ENCODE measurements at places on chromosomes 2 and 18.
A peak's percentile ranks its signal among the peaks of the same experiment; 100 is the strongest.

GRCh38 chr18:41371156-41372045 lies 583.6 kb upstream of the PIK3C3 start:
- DNase-seq, result no peak

DNA sequence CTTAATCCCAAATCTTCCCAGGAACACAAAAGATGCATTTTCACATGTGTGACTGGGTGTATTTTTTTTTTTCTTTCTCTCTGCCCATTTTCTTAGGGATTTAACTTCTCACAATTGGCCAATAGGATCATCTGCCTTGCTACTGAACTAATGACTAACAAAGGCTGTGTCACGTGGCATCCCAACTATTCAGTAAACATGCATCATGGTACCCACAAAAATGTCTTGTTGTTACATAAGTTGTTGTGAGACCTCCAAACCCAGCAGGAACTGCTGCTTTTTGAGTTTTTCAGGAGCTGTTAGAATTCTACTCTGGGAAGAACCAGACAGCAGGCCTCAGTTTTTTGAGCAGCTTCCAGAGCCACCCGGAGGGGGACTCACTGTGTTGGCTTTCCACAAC lies 31.9 kb downstream of the GAD1 start:
- no peak for DNase-seq

GRCh38 chr2:170579511-170579910 lies 135.6 kb upstream of the SP5 start:
- no peak for DNase-seq

DNA sequence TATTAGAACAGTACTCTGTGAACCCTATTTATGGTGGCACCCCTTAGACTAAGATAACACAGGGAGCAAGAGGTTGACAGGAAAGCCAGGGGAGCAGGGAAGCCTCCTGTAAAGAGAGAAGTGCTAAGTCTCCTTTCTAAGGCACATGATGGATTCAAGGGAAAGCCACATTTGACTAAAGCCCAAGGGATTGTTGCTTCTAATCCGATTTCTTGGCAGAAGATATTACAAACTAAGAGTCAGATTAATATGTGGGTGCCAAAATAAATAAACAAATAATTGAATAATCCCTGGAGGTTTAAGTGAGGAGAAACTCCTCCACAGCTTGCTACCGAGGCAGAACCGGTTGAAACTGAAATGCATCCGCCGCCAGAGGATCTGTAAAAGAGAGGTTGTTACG lies 333.2 kb downstream of the SOX11 start:
- no peak for DNase-seq

GRCh38 chr2:144914113-144914512 lies 394.2 kb upstream of the ZEB2 start:
- no peak for DNase-seq

GRCh38 chr2:177272765-177273164 lies 8.2 kb upstream of the NFE2L2 start:
- DNase-seq, result no peak

DNA sequence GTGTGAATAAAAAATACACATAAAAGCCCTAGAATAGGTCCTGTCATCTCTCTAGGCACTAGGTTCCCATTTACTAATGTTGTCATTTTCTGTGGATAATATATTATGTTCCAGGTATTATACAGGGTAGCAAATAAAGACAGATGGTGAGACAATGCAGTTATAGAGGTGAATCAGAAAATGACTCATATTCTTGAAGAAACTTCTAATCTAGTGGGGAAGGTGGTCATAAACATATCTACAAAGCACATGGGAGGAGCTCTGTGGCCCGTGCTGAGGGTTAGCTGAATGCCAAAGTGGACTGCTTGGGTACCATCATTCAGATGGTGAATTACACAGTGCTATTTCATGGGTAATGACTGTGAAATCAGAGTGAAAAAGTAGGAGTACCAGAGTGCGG lies 700.9 kb downstream of the ERBB4 start:
- DNase-seq, result no peak

- no peak for DNase-seq
These were observed 59.0 kb downstream of the CCDC68 start for GRCh38 chr18:54900290-54900689.

DNA sequence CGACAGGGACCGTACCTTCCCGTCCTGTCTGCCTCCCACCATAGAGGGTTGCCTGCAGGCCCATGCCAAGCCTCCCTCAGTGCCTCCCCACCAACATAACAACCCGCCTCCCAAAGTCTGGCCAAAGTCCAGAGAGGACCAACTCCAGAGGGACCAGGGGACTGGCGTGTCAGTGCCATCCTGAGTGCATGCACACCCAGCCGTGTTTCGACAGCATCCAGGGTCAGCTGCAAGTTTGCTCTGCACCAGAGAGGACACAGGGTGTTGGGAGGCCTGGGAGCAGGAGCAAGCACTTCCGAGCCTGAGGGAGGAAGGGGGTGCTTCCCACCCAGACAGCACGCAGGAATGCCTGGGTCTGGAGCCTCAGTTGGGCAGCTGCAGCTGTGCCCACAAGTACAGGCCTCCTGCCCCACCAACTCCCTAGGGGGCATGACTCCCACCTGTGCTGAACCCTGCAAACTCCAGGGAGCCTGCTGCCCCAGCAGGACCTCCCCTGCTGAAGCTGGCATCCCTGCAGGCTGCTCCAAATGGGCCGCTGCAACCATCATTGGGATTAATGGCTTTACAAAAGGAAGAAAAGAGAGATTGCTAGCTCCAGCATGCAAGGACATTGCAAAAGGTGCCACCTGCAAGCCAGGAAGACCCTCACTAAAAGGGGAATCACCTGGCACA lies 618.1 kb upstream of the FSHR start:
- DNase-seq, result no peak

GRCh38 chr2:168076731-168077130 lies 170.7 kb downstream of the STK39 start:
- no peak for DNase-seq

- DNase-seq, result no peak
These were observed 159.8 kb downstream of the SUCLG1 start for GRCh38 chr2:84299211-84299775.

GRCh38 chr18:73992242-73993022 lies 155.2 kb downstream of the FBXO15 start:
- no peak for DNase-seq

- DNase-seq, result no peak
These were observed 8.1 kb upstream of the ERFE start for GRCh38 chr2:238150686-238151085.

- no peak for DNase-seq
These were observed 335.3 kb downstream of the DLGAP1 start for GRCh38 chr18:4119813-4120212.

DNA sequence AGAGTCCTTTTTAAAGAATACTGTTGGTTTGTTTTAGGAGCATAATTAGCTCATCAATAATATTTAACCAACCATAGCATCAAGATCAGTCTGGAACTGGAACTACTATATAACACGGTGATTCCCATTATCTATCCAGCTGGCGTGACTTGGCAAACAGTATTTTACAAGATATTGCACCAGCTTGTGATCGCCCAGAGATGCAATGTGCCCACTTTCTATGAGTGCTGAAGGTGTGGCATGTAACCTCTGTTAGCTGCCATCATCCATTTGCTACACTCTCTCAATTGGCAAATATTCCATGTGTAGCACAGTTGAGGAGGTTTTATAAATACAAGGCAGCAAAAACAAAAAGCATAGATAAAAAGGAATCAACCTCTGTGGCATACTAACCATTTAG lies 64.9 kb downstream of the FIGN start:
- no peak for DNase-seq

GRCh38 chr2:58064086-58064485 lies 17.5 kb downstream of the VRK2 start:
- DNase-seq, result no peak

DNA sequence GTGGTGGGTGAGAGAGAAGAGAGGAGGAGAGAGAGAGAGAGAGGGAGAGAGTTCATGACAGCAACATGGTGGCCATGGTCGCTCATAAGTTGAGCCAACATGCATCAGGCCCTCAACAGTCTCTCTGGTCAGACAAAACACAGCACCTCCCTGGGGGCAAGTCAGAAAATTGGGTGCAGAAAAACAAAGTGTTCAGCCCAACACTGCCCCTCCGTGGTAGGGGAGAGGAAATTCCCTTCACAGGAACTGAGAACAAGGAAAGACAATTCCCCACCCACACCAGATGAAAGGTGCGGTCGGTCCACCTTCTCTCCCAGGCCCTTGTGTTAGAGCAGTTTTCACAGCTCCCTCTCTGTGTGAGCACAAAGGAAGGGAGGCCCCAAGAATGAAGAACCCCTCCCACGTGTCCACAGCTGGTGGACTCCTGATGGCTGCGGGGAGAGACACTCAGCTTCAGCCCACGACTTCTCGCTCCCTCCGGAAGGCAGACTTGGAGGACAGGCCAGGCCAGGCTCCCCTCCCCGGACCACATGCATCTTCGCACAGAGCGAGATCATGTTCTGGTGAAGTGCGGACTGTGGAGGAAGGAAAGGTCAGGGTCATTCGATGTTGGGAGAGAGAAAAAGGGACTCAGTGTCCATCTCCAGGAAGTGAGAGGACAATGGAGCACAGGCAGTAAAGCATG lies 181.7 kb downstream of the ANAPC1 start:
- DNase-seq, result peak; percentile 23

DNA sequence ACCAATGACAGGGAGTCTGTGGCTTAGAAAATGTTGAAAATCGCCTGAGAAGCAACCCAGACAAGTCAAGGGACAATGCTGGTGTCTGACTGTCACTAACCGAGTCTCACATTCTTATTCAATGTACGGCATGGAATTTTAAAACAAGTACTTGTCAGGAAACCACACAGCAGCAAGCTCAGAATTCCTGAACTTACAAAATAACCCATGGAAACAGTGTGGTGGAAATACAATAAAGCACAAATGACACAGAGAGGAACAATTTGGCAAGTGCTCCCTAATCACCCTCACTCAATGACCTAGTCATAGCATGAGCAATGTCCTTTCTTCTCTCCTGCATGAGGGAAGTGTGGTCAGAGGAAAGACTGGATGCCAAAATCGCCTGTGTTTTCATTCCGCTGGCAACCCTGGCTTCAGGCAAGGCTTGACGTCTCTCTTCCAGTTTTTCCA lies 154.0 kb downstream of the SATB2 start:
- no peak for DNase-seq

DNA sequence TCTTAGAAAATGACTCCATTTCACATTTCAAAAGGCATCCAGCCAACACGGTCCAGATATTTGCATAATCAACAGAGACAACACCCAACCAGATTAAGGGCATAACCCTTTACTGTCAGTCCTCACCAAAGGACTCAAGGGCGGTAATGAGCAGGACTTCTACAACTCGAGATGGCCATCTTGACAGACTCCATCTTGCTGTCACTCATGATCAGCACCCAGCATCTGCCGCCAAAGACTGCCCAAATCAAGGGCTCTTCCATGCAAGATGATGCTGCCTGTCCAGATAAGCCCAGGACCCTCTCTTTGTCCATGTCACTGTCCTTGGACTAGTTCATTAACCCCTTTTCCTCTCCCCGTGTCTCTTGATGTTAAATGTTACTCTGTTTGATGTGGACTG lies 77.9 kb downstream of the UXS1 start:
- DNase-seq, result no peak

DNA sequence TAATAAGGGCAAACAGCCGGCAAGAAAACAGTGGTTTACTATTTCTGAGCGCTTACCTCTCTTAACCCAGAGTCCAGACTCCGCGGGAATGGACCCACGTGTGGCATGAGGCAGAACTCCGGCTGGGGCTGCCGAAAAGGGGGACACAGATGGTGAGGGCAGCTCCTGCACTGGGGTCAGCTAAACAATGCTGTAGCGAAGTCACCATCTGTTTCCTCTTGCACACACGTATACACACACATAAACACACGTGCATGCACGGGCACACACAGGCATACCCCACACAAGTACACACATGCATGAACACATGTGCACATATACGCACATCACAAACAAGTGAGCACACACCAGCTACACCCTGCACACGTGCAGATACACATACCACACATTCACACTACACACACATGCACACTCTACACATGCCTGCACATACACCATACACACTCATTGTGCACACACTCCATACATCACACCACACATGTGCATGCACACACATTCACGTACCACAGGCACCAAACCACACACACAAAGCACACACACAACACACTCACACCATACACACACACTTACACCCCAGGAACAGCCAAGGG lies 105.9 kb upstream of the ID2 start:
- DNase-seq, result no peak

GRCh38 chr2:47767880-47768609 lies 14.9 kb upstream of the MSH6 start:
- peak; percentile 52 for DNase-seq

- DNase-seq, result no peak
These were observed 73.7 kb upstream of the RMDN2 start for GRCh38 chr2:37851428-37851827.

DNA sequence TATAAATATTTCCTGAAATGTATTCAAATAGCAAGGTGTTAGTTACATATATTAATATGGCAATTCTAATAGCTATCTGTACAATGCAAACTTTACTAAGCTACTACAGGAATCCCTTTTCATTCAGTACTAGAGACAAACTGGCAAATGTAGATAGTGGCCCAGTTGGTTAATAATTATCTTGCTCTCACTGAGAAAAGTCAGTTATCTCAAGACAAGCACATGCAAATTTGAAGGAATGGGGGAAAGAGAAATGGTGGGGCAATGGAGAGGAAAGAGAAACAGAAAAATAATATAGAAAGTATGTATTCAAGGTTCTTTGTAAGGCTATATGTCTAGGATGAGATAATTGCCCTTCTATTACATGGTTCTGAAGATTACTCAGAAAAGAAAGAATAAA lies 280.0 kb downstream of the FIGN start:
- no peak for DNase-seq

DNA sequence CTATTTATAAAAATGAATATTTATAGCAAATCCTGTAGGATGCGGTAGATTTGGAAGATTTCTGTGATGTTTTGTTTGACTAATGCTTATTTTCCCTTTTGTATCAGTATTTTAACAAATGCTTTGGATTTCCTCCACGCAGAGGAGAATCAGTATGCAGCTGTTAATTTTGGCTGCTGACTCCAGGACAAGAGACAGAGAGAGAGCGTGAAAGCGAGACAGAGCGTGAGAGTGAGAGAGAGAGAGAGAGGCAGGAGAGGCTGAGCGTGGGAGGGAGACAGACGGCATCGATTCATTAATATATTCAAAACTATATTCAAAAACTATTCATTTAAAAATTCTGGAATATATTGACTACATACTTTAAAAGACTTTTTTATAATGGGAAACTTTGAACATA lies 62.5 kb downstream of the RRM2 start:
- DNase-seq, result no peak

DNA sequence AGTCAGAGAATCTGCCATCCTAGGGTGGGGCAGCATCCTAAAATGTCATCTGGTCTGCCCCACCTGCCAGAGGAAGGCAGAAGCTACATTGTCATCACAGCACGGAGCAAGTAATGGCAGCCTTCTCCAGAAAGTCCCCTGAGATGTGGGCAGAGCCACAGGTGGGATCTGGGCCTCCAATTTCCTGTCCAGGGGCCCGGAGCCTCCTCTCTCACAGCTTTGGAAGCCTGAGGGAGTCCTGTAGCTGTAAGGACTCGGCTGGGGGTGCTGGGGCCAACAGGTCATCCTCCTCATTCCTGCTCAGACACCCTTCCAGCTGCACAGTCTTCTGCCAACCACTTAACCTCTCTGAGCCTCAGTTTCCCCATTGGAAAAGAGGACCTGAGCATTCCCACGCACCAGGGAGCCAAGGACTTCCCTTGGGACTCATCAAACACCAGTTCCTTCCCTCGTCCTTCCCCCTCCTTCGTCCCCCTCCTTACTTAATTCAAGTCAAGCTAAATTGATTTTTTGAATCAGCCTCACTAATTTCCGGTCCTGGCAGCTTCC lies 48.6 kb upstream of the ID2 start:
- no peak for DNase-seq

- no peak for DNase-seq
These were observed 46.4 kb downstream of the ABCG8 start for GRCh38 chr2:43885132-43885632.
